ENCODE measurements at places on chromosomes 16 and 17.

GRCh38 chr16:21264571-21265036 lies 13.5 kb downstream of the CRYM start:
- DNase-seq: no peak

GRCh38 chr17:29977836-29978235 lies 36.4 kb downstream of the EFCAB5 start:
- DNase-seq: no peak

GRCh38 chr16:5450409-5451104 lies 353.0 kb upstream of the EEF2KMT start:
- DNase-seq: no peak

GRCh38 chr17:45131616-45132319 lies 547 bp downstream of the PLCD3 start:
- DNase-seq: no peak

DNA sequence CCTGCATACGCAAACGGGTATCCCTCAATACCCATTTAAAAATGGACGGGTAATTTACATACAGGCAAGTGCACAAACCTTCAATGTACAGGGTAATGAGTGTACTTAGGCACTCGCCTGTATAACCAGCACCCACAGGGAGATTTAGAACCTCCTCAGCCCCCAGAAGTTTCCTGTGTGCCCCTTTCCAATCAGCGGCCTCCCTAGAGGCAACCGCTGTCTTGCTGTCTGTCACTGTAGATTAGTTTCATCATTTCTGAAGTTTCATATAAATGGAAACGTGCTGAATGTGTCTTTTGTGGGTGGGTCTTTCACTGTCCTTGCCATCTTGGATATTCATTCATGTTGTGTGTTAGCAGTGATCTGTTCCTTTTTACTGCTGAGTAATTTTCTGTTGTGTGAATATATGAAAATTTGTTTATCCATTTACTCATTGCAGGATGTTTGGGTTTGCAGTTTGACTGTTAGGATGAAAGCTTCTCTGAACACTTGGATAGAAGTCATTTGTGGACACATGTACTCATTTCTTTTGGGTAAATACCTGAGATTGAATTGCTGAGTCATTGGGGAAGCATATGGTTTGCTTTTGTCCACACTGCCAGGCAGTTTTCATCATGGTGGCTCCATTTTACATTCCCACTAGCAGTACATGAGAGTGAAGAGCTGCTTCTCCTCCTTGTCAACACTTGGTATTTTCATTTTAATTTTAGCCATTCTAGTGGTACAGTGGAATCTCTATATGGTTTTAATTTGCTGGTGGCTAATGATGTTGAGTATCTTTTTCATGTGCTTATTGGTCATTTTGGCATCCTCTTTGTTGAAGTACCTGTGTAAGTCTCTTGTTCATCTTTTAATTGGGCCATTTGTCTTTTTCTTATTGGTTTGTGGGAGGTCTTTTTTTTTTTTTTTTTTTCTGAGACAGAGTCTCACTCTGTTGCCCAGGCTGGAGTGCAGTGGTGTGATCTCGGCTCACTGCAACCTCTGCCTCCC lies 2.1 kb upstream of the ADCY7 start:
- no peak for DNase-seq

DNA sequence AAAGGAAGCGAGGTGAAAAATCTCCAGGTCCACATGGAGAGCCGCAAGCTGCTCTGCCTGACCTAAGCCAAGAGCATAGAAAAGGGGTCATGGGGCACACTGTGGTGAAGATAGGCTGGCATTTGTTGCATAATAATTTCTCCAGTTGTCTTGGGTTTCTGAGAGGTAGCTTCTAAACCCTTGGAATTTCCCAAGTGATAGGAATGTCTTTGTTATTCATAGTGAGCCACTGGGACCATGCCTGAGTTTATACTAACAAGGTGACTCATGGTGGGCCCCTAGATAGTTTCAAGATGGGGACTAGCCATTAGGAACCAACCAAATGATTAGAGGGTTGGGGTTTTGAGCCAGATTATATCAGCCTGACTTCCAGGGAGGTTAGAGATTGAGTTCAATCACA lies 25.6 kb downstream of the SOST start:
- no peak for DNase-seq

GRCh38 chr16:22630242-22630641 lies 119.6 kb downstream of the NPIPB5 start:
- DNase-seq: no peak

DNA sequence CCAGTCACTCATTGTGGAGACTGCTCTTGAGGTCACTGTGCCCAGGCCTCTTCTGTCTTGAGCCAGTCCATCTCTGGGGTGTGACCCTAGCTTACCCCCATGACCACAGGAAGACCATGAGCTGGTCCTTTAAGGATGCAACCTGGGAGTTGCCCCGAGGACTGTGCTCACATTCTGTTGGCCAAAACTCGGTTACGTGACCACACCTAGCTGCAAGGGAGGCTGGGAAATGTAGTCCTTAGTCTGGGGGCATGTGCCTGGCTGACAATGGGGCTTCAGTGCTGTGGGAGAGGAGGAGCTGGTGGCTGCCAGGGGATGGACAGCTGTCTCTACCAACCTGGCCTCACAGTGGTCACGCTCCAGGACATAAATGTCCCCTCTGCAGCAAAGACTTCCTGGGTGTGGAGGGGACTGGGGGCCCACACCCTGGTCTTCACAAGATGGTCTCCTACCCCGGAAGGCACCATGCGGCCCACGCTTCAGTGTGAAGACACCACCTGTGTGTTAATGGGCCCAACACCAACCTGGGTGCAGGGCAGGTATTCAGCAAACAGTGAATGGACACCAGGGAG lies 55.4 kb downstream of the JPH3 start:
- DNase-seq: no peak

GRCh38 chr16:1154291-1154886 lies 1.5 kb downstream of the CACNA1H start:
- DNase-seq: no peak

GRCh38 chr17:82754297-82755208 lies 2.7 kb downstream of the TBCD start:
- no peak for DNase-seq

DNA sequence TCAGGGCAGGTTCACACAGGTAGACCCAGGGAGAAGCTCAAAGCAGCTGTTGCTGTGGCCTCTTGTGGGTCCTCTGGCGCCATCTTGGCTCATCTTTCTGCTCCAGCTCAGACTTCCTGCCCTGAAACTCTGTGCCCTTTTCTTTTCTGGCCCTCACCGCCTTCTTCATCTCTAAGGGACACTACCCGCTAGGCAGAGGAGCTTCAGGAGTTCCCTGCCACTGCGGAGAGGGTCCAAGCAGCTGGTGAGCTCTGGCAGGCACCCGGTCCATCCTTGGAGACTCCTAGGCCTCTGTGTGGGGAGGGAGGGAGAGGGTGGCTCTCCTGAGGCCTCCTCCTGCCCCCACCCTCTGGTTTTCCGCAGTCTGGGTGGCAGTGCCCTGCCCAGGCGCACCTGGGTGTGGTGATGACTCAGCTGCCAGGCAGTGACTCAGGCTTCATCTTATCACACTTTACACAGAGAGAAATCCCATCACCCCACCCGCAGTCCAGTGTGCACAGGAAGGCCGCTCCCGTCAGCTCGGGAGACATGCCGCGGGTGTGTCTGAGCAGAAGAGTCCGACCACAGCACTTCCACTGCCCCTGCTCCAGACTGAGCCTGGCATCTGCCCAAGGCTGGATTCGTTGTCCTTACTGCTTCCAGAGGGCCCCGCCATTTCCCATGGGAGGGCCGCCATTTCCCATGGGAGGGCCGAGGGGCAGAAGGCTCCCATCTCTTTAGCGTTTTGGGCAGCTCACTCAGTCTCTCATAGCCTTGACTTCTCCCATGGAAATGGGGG lies 7.3 kb downstream of the NT5C start:
- DNase-seq: no peak

GRCh38 chr16:89602273-89602951 lies 11.0 kb upstream of the DPEP1 start:
- peak; percentile 76 for DNase-seq

GRCh38 chr16:29951625-29952365 lies 10.1 kb upstream of the TMEM219 start:
- no peak for DNase-seq

DNA sequence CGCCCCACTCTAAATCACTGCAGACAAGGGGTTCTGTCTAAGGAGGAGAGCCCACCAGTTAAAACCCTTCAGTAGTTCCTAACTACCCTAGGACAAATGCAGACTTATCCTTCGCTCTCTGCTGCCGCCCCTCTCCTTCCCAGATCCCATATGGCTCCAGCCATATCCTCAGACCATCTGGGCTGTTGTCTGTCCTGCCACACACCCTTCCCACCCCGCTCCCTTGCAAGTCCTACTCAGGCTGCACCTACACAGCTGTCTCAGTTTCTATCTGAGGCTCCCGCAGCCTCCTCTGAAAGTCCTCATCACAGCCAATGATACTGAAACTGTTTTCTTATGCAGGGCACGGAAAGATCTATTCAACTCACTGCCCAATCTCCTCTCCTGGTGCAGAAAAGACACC lies 720 bp upstream of the BCKDK start:
- DNase-seq: no peak

DNA sequence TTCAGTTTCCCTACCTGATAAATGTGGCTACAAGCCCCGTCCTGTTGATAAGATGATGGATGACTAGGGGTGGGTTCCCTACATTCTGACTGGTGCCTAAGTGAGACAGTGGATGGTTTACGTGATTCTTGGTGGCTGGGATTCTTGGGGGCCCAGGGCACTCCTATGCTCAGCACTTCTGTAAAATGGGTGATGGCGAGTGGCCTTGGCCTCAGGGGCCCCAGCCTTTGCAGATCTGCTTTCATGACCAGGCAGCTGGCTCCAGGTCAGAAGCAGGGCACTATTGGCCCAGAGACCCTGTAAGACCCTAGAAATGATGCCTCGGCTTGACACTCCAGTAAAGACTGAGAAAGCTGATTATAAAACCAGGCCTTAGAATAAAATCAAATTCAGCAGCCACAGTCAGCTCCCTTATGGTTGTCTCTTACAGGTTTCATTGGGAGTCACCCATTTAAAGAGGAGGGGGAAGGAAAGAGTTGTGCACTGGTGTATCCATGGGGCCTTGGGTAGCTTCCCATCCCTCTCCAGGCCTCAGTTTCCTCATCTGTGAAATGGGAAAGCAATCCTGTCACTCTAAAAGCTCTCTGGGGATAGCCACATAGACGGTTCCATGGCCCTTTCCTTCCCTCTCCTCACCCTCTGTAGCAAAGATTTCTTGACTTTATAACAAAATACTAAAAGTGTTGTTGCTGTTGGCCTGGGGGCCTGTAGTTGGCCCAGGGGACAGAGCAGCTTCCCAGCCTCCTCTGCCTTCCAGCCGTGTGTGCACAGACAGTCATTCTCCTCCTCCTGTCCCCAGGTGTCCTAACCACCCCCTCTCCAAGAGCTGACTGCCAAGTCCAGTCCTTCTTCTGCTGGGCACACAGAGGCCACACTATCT lies 1.2 kb downstream of the SNX20 start:
- no peak for DNase-seq

DNA sequence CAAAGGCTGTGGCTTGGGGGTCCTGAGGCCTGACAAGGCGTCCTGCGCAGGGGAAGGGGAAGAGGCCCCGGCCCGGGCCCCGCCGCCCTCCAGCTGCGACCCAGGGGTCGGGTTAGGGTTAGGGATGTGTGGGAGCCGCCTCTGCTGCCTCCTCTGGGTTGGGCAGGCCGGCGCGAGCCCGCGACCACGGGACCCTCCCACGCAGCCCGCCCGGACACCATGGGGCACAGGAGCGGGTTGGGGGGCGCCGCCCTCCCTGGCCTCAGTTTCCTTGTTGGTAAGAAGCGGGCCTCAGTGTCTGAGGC lies 386 bp downstream of the CIAO3 start:
- no peak for DNase-seq

- peak; percentile 81 for DNase-seq
These were observed 94.9 kb downstream of the ANKRD11 start for GRCh38 chr16:89395150-89396142.

DNA sequence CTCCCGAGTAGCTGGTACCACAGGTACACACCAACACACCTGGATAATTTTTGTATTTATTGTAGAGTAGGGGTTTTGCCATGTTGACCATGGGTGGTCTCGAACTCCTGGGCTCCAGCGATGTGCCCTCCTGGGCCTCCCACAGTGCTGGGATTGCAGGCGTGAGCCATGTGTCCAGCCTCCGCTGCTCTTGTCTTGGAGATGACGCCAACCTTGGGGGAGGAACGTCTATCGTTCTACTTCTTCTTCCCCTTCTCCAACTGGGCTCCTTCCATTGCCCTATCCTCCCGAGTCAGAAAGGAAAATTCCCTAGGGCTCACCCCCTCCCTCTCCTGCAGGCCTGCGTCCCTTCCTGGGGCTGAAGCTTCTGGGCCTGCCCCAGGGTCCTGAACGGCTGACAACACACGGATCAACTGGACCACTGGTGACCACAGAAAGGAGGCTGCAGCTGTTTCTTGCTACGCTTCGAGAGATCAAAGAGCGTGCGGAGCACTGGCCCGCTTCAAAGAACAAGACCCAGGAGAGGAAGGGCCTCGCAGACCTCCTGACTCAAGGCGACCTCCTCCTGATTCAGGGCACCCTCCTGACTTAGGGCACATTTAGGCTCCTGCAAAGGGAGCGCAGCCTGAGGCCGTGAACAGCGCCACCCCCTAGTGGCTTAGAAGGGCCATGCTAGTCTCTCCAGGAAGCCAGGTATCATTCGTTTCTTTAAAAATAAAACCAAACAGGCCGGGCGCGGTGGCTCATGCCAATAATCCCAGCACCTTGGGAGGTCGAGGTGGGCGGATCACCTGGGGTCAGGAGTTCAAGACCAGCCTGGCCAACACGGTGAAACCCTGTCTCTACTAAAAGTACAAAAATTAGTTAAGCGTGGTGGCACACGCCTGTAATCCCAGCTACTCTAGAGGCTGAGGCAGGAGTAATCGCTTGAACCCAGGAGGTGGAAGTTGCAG lies 48.5 kb upstream of the HELZ start:
- peak; percentile 25 for DNase-seq

DNA sequence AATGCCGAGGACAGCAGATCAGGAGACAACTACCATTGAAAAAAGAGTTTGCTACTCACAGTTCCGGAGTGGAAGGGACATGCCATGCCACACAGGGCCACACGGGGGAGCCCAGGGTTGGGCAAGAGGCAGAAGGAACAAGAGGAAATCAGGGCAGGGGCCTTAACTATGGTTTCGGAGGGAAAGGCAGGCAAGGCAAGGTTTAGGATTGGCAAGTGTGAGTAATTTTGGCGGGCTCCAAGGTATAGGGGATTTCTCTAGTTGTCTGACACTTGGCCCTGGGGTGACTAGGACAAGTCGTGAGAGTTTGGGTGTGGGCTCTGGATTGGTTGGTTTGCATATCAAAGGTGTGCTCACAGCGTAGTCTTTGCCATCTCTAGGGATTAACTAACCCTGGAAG lies 27.0 kb upstream of the NTN1 start:
- no peak for DNase-seq
